ENCODE measurements at places on chromosomes 7 and 10. TPM values are rescaled to one million over a fixed set of nuclear protein-coding genes. Genes with fewer than 3 reads are reported as not detected.

DNA sequence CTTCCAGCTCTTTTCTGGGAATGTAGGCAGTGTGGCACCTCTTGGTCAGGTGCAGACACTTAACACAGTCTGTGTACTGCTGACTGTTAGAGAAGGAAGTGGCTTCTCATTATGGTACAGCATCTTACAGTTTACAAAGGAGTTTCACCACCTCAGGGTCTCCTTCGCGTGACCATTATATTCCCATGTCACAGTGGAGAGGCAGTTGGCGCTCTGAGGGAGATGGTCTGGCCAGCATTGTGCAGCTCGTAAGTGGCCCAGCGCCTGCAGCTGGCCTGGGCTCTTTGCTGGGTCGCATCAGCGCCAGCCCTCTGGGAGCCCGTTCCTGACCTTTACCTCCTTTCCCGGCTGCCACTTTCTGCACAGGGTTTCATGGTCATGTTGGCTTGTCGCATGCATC, 15.4 kb downstream of the TSPAN15 start:
- no peak for DNase-seq

- no peak for DNase-seq
These were observed 212.7 kb upstream of the FAM3C start for GRCh38 chr7:121608785-121609184.

GRCh38 chr7:148575640-148576411, 14.7 kb upstream of the C7orf33 start:
- peak; percentile 71 for DNase-seq

UPK3B gene
- total RNA-seq = 0.77 TPM

DNA sequence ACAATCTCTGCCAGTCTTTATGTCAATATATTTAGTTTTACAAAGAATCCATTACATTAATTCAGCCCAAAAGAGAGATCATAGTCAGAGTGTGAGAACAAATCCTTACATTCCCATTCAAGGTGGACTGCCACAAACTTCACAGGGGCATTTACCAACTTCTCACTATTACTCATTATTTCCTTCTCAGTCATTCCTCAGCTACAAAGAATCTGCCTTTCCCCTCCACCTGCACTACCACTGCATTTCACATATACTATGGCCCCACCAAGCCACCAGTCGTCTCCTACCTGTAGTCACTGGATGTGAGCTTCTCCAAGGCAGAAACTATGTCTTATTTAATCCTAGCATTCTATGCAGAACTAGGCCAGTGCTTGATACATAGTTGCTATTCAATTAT, 94.3 kb downstream of the USP6NL start:
- DNase-seq = no peak

DNA sequence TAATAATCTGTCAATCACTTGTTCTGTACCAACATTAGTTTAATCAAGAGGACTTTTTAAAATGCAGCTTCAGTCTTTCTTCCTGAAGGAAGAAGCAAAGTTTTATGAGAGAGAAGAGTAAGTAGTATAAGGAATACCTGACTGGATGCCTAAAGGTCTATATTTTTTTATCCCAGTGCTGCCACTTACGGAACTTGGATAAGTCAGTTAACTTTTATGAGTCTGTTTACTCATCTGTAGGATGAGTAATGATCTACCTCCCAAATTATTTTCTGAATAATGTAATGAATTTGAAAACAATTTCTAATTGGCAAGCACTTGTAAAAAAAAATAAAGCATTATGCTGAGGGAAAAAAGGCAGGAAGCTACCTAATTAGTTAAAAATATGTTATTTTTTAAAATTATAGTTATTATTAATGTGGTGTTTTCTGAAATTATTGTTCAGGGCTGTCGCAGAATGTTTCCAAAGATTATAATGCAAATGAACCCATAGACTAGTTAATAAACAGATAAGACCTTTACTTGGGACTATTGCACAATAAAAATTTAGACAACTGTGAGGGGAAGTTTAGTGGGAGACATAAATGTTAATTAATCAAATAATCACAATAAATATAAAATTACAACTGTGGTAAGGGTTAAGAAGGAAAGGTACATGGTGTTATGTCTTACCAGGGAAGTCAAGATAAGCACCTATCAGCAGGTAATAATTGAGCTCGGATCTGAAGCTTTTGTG, 24.6 kb downstream of the SLK start:
- DNase-seq = no peak

DNA sequence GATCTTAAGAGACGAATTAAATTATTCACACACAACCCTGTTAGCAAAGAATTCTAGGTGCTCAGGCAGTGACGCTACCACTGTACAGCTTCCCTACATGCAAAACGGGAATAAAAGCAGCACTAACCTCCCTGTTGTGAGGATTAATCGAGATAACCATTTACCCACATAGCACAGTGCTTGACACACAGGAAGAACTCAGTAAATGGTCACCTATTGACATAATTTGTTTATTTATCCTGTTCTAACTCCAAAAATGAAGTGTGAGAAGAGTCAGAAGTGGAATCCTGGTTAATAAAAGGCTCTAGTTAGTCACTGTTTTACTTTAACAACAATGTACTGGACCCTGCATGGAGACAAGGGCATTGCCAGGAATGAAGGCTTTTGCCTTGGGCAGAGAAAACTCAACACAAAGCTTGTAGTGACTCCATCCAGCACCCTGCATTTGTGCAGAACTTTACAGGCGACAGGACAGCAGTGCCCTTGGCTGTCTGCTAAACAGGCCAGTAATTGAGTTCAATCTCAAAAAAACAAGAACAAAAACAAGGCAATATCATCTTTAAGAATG, 103.8 kb downstream of the SORBS1 start:
- no peak for DNase-seq

DNA sequence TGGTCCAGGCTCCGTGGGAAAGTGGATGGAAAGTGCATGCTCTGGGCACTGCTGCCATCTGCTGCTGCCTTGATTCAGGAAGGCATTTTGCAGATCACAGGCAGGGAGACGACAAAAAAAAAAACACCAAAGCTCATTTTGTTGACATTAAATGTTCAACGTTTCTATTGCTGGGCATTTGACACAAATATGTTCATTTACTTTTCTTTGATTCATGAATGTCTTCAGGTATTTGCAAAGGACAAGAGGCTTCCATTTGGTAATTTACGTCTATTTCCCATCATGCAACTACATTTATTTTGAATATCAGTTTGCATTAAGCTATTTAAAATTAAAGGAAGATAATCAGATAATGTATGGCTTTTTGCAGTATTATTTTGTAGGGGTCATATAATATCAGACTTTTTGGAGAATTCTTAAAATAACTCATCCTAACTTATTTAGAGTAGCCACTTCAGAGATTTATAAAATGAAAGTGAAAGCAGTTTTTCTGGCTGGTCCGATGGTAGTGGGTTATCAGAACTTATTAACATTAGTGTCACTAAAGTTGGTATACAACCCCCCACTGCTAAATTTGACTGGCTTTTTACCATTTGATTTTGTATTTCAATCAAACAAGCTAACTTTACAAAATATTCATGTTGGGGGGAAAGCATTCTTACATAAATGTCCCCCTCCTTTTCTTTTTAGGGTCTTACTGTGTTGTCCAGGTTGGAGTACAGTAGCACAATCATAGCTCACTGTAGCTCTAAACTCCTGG, 65.3 kb downstream of the PDIA4 start:
- DNase-seq = peak; percentile 81

GRCh38 chr10:43861966-43862751, 213.5 kb upstream of the ZNF32 start:
- no peak for DNase-seq

RNF32 gene
- not detected for total RNA-seq

DNA sequence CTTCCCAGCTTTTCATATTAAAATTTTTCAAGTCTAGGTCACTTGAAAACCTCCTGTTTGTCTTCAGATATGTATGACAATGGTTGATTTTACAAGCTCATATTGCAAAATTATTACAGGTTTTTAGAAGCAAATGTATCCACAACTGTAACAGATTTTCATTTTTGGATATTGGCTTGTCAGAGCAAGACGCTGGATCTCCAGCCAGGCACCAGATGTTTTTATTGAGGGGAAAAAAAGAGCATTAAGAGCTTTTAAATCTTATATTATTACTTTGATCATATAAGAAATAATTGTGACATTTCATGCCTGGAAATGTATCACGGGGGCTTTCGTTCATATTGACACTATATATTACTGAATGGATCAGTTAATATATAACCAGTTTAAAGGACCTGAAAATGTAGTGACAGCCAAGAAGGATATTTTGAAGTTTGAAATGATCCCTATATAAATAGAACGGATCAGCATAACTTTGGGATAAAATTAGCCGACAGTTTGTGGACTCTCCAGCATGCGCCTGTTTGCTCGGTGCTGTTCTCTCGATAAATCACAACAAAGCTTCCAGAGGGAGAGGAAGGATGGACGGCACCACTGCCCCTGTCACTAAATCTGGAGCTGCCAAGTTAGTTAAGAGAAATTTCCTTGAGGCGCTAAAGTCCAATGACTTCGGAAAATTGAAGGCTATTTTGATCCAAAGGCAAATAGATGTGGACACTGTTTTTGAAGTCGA, at the start of gene ASB4:
Gene ASB4 (plus strand): TSS at position 553 of the 733 bp plus-strand sequence. CDS start 29 bp downstream, at position 582.
- DNase-seq = no peak

ANKRD16 gene
- total RNA-seq = 2.8 TPM

- DNase-seq = peak; percentile 72
These were observed 30.2 kb upstream of the ANKRD2 start for GRCh38 chr10:97542169-97543024.

CUZD1 gene
- not detected for total RNA-seq

GRCh38 chr10:12513775-12514673, 164.7 kb downstream of the CAMK1D start:
- DNase-seq = no peak

DNA sequence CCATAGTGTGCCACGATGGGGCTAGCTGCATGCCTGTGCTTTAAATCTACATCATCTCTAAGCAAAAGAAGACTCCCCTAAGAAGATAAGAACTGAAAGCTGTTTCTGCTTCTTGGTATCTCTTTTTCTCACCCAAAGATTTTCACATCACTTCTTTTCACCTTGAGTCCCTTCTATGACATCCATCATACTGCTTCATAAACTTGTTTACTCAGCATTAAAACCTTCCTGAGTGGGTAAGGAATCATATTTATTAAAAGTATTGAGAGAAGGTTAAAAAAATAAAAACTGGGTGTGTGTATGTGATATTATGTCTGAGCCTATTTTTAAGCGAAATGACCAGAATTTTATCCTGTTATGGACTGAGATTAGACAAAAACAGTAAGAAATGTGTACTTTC, 150.3 kb downstream of the HPSE2 start:
- no peak for DNase-seq

GRCh38 chr10:34643620-34644019, 171.5 kb downstream of the PARD3 start:
- DNase-seq = no peak

- no peak for DNase-seq
These were observed 237.8 kb upstream of the GALNT17 start for GRCh38 chr7:70893971-70894715.

DNA sequence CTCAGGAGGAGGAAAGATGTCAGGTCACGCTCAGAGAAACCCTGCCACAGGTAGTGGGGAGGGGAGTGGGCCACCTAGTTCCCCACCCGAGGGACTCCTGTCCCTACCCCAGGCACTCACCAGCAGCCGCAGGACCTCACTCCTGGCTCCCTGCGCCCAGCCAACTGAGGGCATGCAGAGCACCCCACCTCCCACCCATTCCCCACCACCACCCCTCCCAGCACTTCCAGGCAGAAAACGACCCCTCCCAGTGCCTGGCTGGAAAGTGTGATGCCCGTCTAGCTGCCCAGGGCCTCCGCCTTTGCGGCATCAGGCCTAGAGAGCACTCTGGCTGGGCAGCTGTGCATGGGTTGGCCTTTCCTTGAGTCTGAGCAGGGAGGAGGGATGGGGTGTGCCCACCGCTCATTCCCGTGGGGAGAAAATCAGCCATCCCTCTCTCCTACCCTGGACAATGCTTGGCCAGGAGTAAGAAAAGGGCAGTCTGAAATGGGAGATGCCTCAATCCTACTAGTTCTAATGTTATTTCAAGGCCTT, 1.3 kb downstream of the C10orf105 start:
- no peak for DNase-seq

SKIDA1 gene
- 0.34 TPM for total RNA-seq

FGFBP3 gene
- 2.2 TPM for total RNA-seq
